ENCODE measurements at places on chromosomes 7 and 10. TPM values are rescaled to one million over a fixed set of nuclear protein-coding genes. Genes with fewer than 3 reads are reported as not detected.

DNA sequence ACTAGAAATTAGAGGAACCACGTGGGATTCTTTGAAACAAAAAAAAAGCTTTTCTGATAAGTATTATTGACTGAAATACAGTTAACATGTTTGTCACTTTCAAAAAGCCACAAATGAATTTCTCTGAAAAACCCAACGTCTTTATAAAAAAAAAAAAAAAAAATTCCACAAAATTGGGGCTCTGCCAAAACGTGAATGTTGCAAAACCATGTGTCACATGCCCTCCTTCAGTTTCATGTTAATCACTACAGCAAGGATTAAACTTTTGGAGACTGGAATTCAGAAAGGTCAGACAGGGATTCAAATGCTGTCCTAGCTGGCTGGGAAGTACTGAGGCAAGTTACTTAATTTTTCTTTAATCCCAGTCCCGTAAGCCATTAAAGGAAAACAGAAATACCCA, 278.0 kb upstream of the KLF14 start:
- no peak for DNase-seq
- H3K36me3 ChIP-seq = no peaks in the 10 kb centered on the region

DNA sequence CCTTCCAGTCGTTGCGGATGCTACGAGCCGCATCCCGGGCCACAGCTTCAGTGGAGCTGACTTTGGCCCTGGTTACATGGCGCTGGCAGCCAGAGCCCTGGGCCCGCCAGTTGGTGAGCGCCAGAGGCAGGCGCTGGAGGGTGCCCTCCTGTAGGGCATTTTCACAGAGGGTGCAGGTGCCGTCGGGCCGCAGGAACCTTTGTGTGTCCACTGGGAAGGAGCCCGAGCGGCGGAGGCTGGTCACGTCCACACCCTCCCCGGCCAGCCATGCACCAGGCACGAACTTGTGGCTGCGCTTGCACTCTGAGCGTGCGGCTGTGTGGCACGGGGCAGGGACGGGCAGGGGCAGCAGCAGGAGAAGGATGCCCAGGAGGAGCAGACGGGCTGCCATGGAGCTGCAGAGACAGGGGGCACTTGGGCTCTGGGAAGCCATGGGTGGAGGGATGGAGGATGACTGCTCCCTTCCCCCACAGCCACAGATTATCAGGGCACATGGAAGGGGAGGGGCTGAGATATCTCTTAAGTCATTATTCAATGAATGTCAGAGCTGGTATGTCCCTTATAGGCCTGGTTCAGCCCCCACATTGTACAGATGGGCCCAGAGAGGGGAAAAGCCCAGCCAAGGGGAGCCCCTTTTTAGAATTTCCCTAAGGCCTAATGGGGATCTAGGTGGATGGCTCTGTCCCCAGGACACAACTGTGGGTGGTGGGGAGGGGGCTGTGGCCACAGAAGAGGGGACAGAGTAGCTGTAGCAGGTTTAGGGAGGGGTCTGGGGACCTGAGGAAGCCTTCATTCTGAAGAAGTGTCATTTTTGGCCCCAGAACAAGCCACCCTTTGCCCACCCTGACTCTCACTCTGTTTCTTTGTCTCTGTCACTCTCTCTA, 1.8 kb downstream of the PRF1 start:
- no peak for DNase-seq
- no peaks in the 10 kb centered on the region for H3K36me3 ChIP-seq
- H3K4me1 ChIP-seq = no peaks in the 10 kb centered on the region
- no peaks in the 10 kb centered on the region for H3K27me3 ChIP-seq
- no peak overlapping the region for H3K27ac ChIP-seq

DNA sequence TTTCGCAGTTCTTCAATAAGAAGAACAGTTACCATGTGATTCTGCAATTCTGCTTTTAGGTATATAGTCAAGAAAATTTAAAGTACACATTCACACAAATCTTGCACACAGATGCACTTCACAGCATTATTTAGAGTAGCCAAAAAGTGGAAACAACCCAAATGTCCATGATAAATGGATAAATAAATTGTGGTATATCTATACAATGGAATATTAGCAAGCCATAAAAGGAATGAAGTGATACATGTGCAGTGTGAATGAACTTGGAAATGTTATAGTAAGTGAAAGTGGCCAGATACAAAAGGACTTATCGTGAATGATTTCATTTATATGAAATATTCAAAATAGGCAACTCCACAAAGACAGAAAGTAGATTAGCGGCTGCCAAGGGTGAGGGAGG, 109.1 kb downstream of the AGMO start:
- no peak overlapping the region for H3K4me3 ChIP-seq
- H3K27ac ChIP-seq = no peak overlapping the region
- H3K27me3 ChIP-seq = no peaks in the 10 kb centered on the region
- DNase-seq = no peak
- H3K4me1 ChIP-seq = no peaks in the 10 kb centered on the region
- H3K36me3 ChIP-seq = no peaks in the 10 kb centered on the region

- no peaks in the 10 kb centered on the region for H3K36me3 ChIP-seq
- H3K4me3 ChIP-seq = no peak overlapping the region
Observed at GRCh38 chr7:51847461-51848134, 531.0 kb upstream of the COBL start.

- no peaks in the 10 kb centered on the region for H3K4me1 ChIP-seq
- H3K27me3 ChIP-seq = no peaks in the 10 kb centered on the region
- no peak overlapping the region for H3K4me3 ChIP-seq
- no peaks in the 10 kb centered on the region for H3K36me3 ChIP-seq
- DNase-seq = no peak
- H3K27ac ChIP-seq = no peak overlapping the region
Observed at GRCh38 chr10:65968871-65969270, 957.0 kb upstream of the LRRTM3 start.

- H3K4me1 ChIP-seq = no peaks in the 10 kb centered on the region
- no peaks in the 10 kb centered on the region for H3K27me3 ChIP-seq
- no peak overlapping the region for H3K27ac ChIP-seq
- no peak overlapping the region for H3K4me3 ChIP-seq
- DNase-seq = no peak
Observed at GRCh38 chr10:24822590-24822989, 98.9 kb upstream of the ARHGAP21 start.

DNA sequence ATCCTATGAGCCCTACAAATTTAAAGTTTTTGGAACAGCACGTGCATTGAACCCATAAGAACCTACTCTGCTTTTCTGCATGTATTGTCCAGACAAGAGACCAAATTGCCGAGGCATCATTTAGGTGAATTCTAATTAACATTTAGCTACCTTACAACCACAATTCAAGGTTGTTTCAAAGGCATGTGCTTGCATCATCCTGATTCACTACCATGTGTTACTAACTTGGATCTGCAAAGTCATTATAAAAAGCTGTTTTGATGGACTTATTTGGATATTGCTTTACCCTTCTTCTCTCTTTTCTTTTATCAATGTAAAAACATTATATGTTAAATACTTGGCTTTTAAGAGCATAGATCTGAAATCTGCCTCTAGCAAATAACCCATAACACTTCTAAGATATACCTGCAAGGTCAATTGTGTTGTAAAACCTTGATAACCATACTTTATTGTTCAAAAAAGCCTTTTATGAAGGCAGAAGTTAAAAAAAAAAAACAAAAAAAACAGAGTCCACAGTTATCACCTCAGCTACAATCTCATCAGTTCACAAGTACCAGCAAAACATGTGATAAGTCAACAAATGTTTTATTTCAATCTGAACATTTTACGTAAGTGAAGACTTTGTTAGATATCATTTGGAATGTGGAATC, 51.9 kb downstream of the CFTR start:
- no peaks in the 10 kb centered on the region for H3K4me1 ChIP-seq
- H3K4me3 ChIP-seq = no peak overlapping the region
- H3K27ac ChIP-seq = no peak overlapping the region
- no peak for DNase-seq
- H3K27me3 ChIP-seq = no peaks in the 10 kb centered on the region

GRCh38 chr7:55209366-55209765, 155.8 kb upstream of the LANCL2 start:
- no peak overlapping the region for H3K27ac ChIP-seq
- H3K4me1 ChIP-seq = no peaks in the 10 kb centered on the region
- H3K36me3 ChIP-seq = no peaks in the 10 kb centered on the region
- no peak for DNase-seq
- H3K27me3 ChIP-seq = no peaks in the 10 kb centered on the region

- no peak for DNase-seq
- H3K27me3 ChIP-seq = no peaks in the 10 kb centered on the region
- no peaks in the 10 kb centered on the region for H3K36me3 ChIP-seq
- no peak overlapping the region for H3K4me3 ChIP-seq
- H3K4me1 ChIP-seq = no peaks in the 10 kb centered on the region
- H3K27ac ChIP-seq = no peak overlapping the region
Observed at GRCh38 chr7:26038201-26038990, 113.6 kb upstream of the NFE2L3 start.

DNA sequence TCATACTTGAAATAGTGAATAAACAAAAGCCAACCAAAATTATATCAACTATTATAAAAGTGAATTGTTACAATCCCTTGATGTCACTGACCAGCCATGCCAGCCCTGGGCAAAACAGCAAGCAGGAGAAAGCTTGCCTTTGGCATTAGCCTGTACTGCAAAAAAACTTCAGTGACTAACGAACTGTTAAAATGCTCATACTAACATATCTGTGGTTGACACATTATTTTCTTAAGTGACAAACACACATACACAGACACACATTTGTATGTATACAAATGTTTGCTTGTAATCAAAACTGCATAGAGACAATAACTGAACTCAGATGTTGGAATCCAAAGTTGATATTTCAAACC, 29.5 kb downstream of the CHCHD3 start:
- H3K36me3 ChIP-seq = no peaks in the 10 kb centered on the region
- H3K4me1 ChIP-seq = peaks cover 19% of the 10 kb centered on the region
- DNase-seq = no peak
- H3K4me3 ChIP-seq = no peak overlapping the region
- H3K27ac ChIP-seq = no peak overlapping the region

DNA sequence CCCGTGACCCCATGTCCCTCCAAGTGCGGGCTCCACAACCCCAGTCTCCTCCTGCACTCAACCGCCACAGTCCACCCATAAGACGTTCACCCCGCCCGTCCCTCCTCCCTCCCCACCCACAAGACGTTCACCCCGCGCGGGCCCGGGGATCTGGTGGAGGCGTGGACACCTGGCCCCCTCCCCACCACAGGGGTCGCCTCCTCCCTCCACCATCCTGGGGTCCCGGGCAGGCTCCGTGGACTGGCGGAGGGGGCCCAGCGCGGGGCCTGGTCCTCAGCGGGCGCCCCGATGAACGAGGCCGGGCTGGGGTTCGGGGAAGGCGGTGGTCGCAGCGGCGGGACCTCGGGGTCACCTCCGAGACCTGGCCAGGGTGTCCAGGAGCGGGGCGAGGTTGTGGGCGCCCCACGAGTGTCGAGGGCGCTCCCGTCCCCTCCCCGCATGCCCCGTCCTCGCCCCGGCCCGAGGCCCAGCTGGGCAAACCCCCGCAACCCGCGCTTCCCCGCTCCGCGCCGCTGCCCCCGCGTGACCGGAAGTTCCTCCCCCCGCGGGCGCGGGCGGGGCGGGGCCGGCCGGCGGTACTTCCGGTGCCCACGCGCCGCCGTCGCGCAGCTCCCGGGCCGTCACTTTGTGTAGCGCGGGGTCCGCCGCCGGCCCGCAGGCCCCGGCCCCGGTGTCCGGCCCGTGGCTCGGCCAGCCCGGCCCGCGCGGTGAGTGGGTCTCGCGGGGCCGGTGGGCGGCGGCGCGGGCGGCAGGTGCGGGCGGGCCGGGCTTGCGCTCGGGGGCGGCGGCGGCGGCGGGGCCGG, at the start of gene ZNF316:
Gene ZNF316 (plus strand): TSS at position 578 of the 803 bp plus-strand sequence. CDS start 5,092 bp downstream, outside the sequence.
- H3K4me1 ChIP-seq = peaks cover 8% of the 10 kb centered on the region
- no peaks in the 10 kb centered on the region for H3K27me3 ChIP-seq
- peak; percentile 81 for DNase-seq
- no peaks in the 10 kb centered on the region for H3K36me3 ChIP-seq

DNA sequence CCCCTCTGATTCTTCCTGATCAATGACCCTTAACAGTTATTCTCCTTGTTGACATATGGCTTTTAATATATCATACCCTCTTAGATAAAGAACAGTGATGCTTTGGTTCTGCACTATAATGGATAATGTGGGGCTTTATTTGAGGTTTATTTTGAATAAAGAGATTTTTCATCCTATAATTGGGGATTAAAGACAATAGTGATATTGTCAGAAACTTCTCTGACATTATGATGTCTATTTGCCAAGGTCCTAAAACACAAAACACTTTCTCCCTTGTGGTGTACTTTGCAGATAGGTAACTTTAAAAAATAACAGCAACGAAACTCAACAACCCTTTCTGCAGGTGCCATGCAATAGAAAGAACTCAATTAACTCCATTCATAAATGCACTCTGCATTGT, 243.6 kb upstream of the RHOBTB1 start:
- no peak overlapping the region for H3K27ac ChIP-seq
- no peaks in the 10 kb centered on the region for H3K36me3 ChIP-seq
- peaks cover 8% of the 10 kb centered on the region for H3K4me1 ChIP-seq
- no peaks in the 10 kb centered on the region for H3K27me3 ChIP-seq

DNA sequence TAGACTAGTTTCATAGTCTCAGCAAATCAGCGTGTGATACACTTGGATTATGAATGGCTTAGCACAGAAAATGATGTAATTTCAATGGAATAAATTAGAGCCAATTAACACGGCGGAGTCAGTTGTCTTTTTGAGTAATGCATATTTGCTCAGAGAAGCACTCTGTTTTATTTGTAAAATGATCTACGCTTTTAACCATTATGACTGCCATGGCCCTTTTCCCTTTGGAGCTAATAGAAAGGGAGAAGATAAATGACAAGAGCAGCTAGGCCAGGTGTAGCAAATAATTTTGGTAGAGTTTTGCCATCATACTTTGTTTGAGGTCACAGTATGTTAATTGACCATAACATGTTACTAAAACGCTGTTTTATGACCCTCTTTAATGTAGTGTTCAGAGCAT, 86.8 kb downstream of the GPR158 start:
- no peak overlapping the region for H3K27ac ChIP-seq
- H3K4me1 ChIP-seq = no peaks in the 10 kb centered on the region
- DNase-seq = no peak
- H3K4me3 ChIP-seq = no peak overlapping the region

DNA sequence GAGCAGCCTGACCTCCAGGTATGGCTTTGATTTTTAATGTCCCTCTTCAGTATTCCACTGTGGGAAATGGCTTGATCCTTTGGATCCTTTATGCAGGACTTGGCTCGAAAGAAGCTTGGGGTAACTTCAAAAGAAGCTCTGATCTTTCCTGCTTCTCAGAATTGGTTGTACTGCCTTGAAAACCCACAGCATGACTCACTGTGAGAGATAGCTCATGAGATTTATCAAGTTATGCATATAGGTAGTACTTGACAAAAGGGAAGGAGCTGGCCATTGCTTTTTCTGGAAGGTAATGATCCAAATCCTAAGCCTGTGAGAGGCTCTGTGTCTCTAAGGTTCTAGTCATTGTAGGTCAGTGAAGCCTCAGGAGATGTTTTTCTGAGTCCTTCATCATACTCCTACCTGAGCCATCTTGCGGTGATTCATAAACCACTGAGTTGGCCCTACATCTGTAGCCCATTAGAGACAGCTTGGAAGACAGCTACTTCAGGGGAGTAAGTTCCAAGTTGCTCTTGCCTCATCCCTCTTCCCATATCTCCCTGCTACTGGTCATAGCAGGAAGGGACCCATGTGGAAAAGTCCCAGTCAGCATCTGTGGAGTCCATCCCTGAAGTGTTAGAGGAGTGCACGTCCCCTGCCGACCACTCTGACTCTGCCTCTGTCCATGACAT, 36.7 kb upstream of the NFKB2 start:
- H3K4me3 ChIP-seq = no peak overlapping the region
- peaks cover 2% of the 10 kb centered on the region for H3K36me3 ChIP-seq
- H3K27me3 ChIP-seq = no peaks in the 10 kb centered on the region
- no peak overlapping the region for H3K27ac ChIP-seq
- H3K4me1 ChIP-seq = no peaks in the 10 kb centered on the region
- DNase-seq = no peak

CALML3 gene
- 0.05 TPM for polyA plus RNA-seq

KLF6 gene
- 29.0 TPM for polyA plus RNA-seq

TMEM72 gene
- polyA plus RNA-seq = 4.6 TPM

LIMK1 gene
- 7.2 TPM for polyA plus RNA-seq

PPP1R3A gene
- not detected for polyA plus RNA-seq
